ENCODE measurements at places on chromosomes 7 and 10. TPM values are rescaled to one million over a fixed set of nuclear protein-coding genes. Genes with fewer than 3 reads are reported as not detected.

The ANKRD61 gene
- total RNA-seq, result 4.1 TPM

- DNase-seq, result no peak
These were observed 2.7 kb downstream of the GOT1 start for GRCh38 chr10:99427566-99428190.

- no peak for DNase-seq
These were observed 62.8 kb upstream of the PRKCQ start for GRCh38 chr10:6642876-6643275.

- DNase-seq, result no peak
These were observed 16.4 kb upstream of the MICU1 start for GRCh38 chr10:72642318-72642717.

DNA sequence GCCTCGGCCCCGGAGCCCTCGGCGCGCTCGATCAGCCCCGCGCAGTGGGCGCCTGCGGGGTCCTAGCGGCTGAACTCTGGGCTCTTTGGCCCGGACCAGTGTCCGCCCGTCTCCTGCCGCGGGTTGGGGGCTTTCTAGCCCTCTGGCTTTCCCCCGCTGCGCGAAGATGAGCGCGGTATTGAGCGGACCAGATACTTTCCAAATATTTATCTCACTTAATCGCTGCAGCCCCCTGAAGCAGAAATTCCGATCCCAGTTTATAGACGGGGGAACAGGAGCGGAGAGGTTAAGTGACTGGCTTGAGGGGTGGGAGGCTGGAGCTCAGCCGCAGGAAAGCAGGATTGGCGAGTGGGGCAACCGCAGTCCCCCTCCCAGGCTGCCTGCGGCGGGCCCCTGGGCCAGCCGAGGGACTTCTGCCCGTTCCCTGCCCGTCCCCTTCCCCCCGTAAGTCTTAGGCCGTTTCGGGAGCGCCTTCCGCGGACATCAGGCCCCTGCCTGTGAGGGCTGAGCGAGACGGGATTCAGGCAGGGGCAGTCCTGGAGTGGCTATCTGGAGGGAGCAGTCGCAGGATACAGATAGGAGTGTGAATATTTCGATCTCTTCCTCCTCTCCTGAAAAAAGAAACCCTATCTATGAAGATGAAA lies 565 bp downstream of the STRIP2 start:
- DNase-seq, result peak; percentile 40

The LDB3 gene
- total RNA-seq, result 2.2 TPM

- no peak for DNase-seq
These were observed 787 bp upstream of the PLEKHA1 start for GRCh38 chr10:122373721-122374120.

- no peak for DNase-seq
These were observed 53.0 kb downstream of the MKX start for GRCh38 chr10:27692663-27693062.

- no peak for DNase-seq
These were observed 400.8 kb downstream of the SEMA3D start for GRCh38 chr7:84786073-84786472.

The PWWP2B gene
- 22.9 TPM for total RNA-seq

The MBLAC1 gene
- 1.3 TPM for total RNA-seq

- peak; percentile 15 for DNase-seq
These were observed 74.6 kb upstream of the GRID1 start for GRCh38 chr10:86440874-86441843.

The PRPS1L1 gene
- not detected for total RNA-seq
